HT1080 (cell line): ENCODE measurements at places on chromosomes 12 and 14. TPM values are rescaled to one million over a fixed set of nuclear protein-coding genes. Genes with fewer than 3 reads are reported as not detected.

CD69 gene
- 0.16 TPM in 1 of 2 replicates, not detected in the other for total RNA-seq

LRTM2 gene
- not detected in 2 replicates for total RNA-seq

GALNT16 gene
- total RNA-seq, result 7.8 and 12.6 TPM in 2 replicates

- no peak for DNase-seq
Observed at GRCh38 chr12:27500546-27500945, 23.5 kb upstream of the PPFIBP1 start.

- peak; percentile 67 for DNase-seq
Observed at GRCh38 chr12:26434299-26435068, 239.1 kb downstream of the SSPN start.

DNA sequence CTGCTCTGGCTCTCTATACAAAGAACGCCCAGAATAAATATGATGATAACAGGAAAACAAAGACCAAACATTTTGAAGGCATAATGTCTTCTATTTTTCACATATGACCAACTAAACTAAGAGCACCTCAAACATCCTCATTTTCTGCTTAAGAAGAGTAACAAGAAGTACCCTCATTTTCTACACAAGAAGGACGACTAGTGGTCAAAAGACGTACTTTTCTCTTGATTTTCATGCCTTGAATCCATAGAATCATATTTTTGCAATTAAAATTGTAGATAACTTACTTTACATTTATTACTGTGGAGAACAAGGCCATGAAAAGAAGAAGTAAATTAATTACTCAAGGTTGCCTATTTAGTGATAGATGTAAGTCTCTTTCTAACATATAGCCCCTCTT, 358.6 kb downstream of the DUSP6 start:
- DNase-seq, result peak; percentile 52
